CD4-positive, alpha-beta T cell treated with Interleukin-4 for 4 hours (primary cell): ENCODE measurements at places on chromosomes 1 and 21.

- DNase-seq: no peak
Observed at GRCh38 chr1:241624935-241625334, 15.2 kb downstream of the CHML start.

- DNase-seq: no peak
Observed at GRCh38 chr1:208120431-208120790, 123.8 kb downstream of the PLXNA2 start.

- no peak for DNase-seq
Observed at GRCh38 chr21:41851090-41851790, 27.9 kb downstream of the PRDM15 start.

DNA sequence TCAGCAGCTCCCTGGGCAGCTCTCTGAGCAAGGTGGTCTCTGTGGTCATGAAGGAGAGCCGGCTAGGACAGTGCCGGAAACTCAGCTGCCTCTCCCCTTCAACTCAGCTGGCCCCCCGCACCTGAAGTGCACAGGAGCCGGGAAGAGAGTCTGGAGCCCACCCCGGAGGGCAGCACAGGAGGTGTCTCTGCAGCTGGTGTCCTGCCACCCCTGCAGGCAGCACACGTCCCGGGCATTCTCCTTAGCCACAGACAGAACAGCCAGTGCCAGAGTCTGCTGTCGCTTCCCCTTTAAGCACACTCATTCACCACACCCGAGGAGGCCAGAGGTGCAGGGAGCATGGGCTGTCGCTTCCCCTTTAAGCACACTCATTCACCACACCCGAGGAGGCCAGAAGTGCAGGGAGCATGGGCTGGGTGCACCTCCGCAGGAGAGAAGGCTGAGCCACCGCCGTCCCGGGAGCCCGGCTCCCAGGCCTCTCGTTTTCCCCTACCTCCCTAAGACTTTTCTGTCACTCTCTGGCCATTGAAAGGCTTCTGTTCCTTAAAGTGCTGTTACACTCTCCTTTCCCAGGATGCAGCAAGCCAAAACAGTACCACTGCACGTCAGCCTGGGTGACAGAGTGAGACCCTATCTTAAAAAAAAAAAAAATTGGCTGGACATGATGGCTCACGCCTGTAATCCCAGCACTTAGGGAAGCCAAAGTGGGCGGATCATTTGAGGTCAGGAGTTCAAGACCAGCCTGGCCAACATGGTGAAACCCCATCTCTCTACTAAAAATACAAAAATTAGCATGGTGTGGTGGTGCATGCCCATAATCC, 16.9 kb upstream of the SAMD11 start:
- DNase-seq: peak; percentile 6

GRCh38 chr1:227349967-227350366, 31.7 kb upstream of the CDC42BPA start:
- DNase-seq: no peak

- no peak for DNase-seq
Observed at GRCh38 chr21:34952701-34953100, 96.4 kb downstream of the RUNX1 start.

GRCh38 chr1:228668553-228669241, 66.6 kb upstream of the RHOU start:
- no peak for DNase-seq

- DNase-seq: no peak
Observed at GRCh38 chr1:52026278-52026677, 7.3 kb downstream of the KTI12 start.

GRCh38 chr1:29234471-29234870, 1.9 kb upstream of the PTPRU start:
- no peak for DNase-seq

DNA sequence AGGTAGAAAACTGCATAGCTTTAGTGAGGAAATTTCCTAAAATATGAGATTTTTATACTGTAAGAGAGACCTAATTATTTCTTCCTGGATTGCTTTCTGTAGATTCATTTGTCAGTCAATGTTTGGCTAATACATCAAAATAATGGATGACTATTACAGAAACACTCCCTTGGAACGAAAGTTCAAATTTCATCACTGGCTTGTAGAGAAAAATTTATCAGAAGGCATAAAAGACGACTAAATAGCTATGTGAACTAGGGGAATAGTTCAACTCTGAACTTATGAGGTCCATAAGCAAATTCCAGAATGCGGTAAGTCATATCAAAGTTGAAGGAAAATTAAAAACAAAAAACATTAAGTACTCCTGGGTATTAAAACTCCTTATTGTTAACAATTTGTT, 36.0 kb downstream of the WNT2B start:
- DNase-seq: no peak

DNA sequence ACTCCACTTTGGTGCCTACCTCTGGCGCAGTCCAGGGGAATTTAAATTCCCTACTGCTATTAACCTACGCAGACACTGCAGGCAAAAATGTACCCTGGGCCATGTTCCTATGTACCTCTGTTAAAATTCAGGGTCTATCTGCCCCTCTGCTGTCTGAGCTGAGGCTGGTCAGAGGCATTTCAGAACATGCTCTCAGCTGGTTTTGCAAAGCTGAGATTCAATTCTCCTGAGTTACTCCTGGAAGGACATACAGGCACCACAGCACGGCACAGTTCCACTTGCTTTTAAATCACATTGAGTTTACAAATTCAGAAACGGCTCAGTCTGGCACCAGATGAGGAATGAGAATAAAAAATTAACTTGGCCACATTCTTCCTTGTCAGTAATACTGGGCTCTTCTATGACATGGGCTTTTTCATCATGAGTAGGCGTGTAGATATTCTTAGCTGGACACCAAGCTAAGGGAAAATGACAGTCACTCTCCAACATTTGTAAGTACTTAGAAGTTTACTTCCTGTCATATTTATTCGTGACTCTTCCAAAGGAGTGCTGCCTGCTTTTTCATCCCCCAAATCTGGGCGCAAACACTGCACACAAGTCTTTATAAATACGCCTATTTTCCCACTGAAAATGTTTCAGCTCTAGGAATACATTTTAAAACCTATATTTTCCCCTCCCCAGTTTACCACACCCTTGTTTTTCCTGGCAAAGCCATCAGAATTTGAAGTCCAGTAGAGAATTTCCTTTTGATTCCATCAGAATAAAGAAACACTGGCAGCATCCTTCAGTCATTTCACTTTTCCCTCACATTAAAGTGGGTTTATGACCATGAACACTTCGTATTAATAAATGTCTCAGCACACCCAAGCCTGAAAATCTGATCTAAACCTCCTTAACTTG, 1.9 kb downstream of the C1orf198 start:
- no peak for DNase-seq
